NCI-H2171 (cell line): ENCODE measurements at places on chromosomes 1 and 21.
A peak's percentile ranks its signal among the peaks of the same experiment; 100 is the strongest.

GRCh38 chr1:184610876-184611595 lies 143.6 kb downstream of the EDEM3 start:
- peak; percentile 52 for DNase-seq

- no peak for DNase-seq
These were observed 54.2 kb downstream of the PDE4B start for GRCh38 chr1:65846866-65847265.

GRCh38 chr1:170586321-170587252 lies 54.6 kb downstream of the GORAB start:
- no peak for DNase-seq

DNA sequence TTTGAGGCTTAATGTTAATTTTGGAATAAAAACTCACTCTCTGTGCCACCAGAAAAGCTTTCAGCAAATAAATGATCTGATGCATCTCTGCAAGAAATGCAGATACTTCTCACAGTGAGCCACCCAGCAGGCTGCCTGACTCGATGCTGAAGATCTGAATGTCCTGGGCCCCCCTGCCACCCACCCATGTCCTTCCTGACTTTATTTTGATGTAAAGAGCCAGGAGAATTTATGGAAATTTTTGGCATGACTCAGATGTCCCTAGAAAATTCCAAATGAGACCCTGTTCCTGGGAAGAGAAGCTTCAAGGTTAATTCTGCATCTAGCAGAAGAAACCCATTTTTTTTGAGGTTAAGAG lies 62.8 kb upstream of the COA6 start:
- no peak for DNase-seq

GRCh38 chr21:45325206-45326168 lies 37.8 kb upstream of the POFUT2 start:
- peak; percentile 16 for DNase-seq

- DNase-seq = no peak
These were observed 1593.6 kb downstream of the AMY1C start for GRCh38 chr1:105343317-105343716.

- DNase-seq = no peak
These were observed 317.6 kb downstream of the SPATA17 start for GRCh38 chr1:217948741-217949140.

DNA sequence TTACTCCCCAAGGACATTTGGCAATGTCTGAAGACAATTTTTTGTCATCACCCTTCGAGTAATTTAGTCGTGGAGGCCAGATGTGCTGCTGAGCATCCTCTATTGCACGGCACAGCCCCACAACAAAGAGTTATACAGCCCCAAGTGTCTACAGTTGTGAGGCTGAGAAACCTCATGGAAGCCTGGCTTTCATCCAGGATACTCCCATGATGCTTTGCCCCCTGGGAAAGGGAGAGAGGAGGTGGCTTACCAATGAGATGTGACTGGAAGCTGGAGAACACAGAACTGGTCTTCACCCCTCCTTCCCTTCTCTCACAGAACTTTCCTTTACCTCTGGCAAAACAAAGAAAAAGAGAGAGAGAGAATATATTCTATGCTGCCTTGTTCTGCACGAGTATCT lies 150.9 kb upstream of the VAMP3 start:
- no peak for DNase-seq
